Fibroblast of skin of right biceps (primary cell): ENCODE measurements at places on chromosomes 2 and 18.
A peak's percentile ranks its signal among the peaks of the same experiment; 100 is the strongest.

- no peak for DNase-seq
Observed at GRCh38 chr2:85472261-85472660, 53.7 kb downstream of the SH2D6 start.

- no peak for DNase-seq
Observed at GRCh38 chr2:78699696-78700095, 325.8 kb upstream of the REG3G start.

GRCh38 chr2:3287896-3288295 is 89.7 kb downstream of the EIPR1 start:
- no peak for DNase-seq

- peak; percentile 96 for DNase-seq
Observed at GRCh38 chr2:207423886-207424285, 105.9 kb upstream of the CREB1 start.

DNA sequence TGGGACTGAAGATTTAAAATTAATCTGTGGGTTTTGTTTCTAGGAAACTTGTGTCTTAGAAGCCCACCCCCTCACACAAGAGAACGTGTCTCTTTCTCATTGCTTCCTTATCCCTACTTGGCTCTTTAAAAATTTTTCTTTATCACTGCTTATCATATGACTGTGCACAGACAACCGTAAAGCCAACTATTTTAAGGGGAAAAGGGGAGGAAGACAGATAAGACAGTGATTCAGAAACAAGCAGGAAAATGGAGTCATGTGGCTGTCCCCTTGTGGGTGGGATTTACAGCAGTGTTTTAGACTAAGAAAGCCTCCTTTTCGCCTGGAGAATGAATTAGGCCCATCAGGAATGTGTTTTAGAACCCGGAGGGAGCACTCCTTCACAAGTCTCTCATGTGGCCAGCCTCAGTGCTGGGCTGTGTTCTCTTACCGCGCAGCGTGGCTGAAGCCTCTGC is 17.6 kb downstream of the PRKCE start:
- peak; percentile 65 for DNase-seq

GRCh38 chr2:102051692-102052277 is 60.0 kb downstream of the IL1R2 start:
- peak; percentile 90 for DNase-seq

DNA sequence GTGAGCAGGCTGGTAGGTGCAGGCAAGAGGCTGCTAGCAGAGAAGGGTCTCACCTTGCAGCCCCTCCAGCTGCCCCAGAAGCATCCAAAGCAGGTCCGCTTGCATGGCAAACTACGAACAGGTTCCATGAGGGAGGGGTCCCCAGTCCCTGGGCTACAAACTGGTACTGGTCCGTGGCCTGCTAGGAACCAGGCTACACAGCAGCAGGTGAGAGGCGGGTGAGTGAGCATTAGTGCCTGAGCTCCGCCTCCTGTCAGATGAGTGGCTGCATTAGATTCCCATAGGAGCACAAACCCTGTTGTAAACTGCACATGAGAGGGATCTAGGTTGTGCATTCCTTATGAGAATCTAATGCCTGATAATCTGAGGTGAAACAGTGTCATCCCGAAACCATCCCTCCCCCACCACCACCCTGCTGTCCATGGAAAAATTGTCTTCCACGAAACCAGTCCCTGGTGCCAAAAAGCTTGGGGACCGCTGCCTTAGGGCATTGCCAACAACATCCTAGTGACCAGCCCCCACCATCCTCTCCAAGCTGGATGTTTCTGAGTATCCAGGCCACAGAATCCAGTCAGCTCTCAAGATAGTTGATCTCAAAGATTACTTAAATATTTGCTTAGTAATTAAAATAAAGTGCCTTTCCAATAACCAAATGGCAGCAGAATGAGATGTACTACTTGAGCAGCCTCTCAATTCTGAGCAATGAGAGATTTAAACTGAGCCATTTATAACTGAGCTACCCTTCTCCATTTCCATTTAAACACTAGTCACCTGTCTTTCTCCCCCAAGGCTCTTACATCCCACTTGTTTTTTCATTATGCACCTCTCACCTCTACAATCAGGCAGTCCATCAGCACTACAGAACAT is 32.4 kb downstream of the LRP2 start:
- DNase-seq, result no peak

GRCh38 chr2:196823750-196824522 is 14.8 kb upstream of the C2orf66 start:
- DNase-seq, result peak; percentile 87

DNA sequence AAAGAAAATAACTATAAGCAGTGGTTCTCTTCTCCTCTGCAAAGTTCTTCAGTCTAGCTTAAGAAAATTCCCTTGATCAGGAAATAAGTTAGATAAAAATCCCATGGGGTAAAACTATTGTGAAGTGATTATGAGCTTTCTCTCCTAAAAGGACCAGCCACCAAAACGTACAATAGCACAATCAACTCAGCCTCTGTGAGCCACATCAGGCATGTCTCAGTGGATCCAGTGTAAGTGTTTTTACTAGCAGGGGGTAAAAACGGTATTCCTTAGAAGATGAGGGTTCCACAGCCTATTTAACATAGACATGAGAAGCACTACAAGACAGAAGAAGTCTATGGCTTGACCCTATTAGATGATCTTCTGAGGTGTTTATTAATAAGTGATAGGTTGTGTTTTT is 503.2 kb downstream of the PIK3C3 start:
- no peak for DNase-seq

GRCh38 chr18:69239849-69240674 is 160.6 kb upstream of the DOK6 start:
- no peak for DNase-seq

- DNase-seq, result no peak
Observed at GRCh38 chr18:2568129-2568528, 3.2 kb downstream of the METTL4 start.

- DNase-seq, result no peak
Observed at GRCh38 chr2:241133436-241133820, 15.8 kb downstream of the PASK start.

DNA sequence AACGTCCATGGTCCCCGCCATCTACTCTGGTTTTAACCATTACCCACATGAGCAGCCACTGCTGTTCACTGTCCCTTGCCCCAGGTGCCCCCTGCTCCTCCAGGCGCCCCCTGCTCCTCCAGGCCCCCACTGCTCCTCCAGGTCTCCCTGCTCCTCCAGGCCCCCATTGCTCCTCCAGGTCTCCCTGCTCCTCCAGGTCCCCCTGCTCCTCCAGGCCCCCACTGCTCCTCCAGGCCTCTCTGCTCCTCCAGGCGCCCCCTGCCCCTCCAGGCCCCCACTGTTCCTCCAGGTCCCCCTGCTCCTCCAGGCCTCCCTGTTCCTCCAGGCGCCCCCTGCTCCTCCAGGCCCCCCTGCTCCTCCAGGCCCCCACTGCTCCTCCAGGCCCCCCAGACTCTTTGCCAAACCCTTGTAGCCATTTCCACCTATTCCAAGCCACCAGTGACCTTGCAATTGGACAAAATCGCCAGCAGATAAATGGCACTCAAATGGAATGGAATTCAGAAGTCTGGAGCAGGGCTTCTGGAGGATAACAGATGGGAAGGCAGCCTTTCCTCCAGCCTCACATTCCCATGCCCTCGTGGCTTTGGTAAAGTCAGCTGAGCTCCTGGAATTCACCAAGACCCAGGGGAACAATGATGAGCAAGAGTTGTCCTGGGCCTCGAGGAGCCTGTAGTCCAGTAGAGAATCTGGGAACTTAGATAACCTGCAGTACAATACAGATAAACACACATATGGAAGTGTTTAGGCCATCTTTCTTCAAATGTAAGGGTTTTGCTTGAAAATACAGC is 13.3 kb upstream of the RPL31 start:
- DNase-seq, result peak; percentile 43

GRCh38 chr18:76487782-76488181 is 7.3 kb downstream of the ZNF516 start:
- no peak for DNase-seq

DNA sequence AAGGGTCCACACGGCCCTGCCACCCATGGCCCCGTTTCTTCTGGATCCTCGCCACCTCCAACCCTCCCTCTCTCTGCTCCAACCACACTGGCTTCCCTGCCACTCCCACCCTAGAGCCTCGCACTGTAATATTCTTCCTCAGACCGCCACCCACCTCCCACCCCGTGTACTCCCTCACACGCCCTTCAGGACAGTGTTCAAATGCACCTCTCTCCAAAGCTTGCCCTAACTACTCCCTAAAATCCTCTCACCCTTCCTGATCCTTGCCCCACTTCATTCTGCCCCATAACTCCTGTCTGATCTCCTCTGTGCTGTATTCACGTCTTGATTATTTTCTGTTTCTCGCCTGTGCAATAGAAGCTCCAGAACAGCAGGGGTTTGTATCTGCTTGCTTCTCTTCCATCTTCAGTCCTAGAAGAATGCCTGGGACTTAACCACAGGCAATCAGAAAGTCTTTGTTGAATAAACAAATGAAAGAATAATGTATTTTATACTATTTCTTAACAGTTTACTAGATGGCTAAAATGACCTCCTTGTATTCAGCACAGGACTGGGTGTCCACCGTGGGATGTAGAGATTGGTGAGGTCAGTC is 25.5 kb downstream of the EPB41L3 start:
- no peak for DNase-seq

- DNase-seq, result no peak
Observed at GRCh38 chr2:100107440-100107839, 35.0 kb downstream of the AFF3 start.

- DNase-seq, result peak; percentile 65
Observed at GRCh38 chr18:32289483-32290075, 99.7 kb downstream of the MEP1B start.

DNA sequence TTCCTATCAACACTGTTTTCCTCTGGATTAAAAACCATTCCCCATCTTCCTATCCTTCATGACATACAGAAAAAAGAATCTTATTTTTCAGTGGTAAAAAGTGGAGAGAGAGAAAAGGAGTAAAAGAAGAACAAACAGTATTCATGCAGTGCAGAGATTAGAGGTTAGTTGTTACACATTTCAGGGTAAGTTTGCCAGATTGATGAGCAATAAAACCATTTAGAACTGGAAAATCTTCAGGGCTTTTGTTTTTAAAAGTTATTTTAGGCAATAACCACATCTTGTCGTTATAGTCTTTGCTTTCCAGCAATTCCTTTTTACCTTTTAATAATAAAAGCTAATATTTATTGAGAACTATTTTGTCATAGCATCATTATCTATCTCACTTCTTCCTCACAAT is 104.5 kb downstream of the GPD2 start:
- DNase-seq, result no peak

GRCh38 chr2:23273786-23274185 is 111.2 kb upstream of the KLHL29 start:
- peak; percentile 25 for DNase-seq
